T-helper 1 cell (primary cell): ENCODE measurements at places on chromosomes 2 and 18.

DNA sequence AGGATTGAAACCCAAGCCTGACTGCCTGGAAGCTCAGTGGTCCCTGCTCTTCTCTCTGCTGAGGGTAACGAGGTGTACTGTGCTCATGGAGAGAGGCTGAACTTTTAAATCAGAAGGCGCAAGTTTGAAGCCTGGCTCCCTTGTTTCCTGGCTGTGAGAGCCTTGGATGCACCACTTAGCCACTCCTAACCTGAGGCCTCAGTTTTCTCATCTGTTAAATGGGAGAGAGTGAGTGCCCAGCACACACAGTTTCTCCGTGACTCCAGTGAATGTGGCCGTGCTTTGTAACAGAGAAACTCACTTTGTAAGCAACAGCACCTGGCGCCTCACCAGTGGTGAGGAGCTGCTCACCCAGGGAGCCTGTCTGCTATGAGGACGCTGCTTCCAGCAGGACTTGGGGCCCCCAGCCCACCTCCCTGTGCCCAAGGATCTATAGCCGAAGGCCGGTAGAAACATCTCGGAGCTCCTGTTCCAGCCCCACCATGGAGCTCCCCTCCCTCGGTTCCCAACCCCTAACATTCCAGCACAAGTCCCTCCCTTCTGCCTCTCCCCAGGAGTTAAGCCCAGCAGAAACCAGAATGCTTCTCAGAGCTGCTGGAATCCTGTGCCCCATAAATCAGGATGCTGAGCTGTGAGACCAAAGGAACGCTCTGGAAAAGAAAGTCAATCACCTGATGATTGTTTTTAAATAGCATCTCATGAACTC is 20.3 kb upstream of the KCNK3 start:
- no peak for DNase-seq

- DNase-seq, result no peak
Observed at GRCh38 chr2:144774809-144775208, 254.9 kb upstream of the ZEB2 start.

- DNase-seq, result no peak
Observed at GRCh38 chr2:212535996-212536816, 2.4 kb downstream of the ERBB4 start.

GRCh38 chr2:112053917-112054846 is 887 bp upstream of the TMEM87B start:
- peak; percentile 96 for DNase-seq

DNA sequence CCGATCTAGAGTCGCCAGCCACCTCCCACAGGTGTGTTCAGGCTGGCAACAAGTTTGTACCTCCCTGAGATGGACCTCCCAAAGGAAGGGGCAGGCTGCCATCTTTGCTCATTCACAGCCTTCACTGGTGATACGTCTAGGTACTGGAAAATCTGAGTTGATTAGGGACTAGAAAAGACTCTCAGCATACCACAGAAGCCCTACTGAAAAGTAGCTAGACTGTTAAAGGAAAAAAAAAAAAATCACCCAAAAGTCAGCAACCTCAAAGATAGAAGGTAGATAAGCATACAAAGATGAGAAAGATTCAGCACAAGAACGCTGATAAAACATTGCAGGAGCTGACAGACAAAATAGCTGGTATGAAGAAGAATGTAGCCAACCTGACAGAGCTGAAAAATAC is 128.6 kb upstream of the WDR75 start:
- no peak for DNase-seq

DNA sequence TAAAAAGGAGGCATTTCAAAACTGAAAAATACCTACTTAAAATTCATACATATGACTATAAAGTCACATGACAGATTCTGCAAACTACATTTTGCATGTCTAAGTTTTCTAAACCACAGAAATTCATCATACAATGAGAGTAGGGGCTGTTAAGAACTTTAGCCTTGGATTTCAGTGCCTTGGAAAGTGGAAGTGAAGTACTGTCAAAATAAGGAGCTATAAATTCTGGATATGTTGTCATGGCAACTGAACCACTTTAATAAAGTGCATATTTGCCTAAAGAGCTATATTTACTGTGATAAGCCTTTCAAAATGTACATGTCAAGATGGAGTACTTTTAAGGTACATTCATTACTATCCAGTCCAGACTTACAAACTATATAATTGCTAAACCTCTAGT is 227.1 kb downstream of the RAB3GAP1 start:
- no peak for DNase-seq

DNA sequence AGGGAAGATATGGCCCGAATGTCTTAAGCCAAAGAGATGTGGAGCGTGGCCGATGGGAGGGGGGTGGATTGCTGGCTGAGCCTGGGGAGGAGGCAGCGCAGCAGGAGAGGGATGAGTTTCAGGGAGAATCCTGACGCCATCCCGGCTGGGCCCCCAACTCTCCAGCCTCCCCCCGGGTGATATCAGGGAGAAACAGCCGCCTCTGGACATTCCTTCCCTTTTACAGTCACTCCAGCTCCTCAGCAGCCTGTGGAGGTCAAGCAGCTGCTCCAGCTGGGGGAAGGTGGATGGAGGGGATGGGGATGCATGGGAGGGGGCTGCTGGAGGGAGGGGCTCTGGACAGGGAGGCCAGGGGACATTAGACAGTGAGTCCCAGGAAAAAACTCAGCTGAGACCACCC is 9.5 kb upstream of the DES start:
- DNase-seq, result no peak

DNA sequence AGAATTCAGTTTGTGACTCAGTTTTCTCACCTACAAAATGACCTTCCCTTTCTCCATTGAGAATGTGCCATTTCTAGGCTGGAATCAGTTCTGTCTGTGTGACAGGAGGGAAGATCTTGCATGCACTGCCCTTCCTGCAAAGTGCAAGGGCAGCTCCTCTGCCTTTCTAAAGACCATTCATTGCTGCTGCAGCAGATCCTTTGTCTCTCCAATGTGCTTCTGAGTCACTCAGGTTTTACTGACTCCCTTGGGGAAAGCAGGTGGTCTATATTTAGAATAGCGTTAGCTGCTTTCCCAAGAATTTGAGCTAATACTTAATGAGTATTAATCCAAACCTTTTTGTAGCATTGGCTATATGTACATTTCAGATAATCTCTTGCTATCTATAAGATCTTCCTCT is 62.5 kb downstream of the DAW1 start:
- no peak for DNase-seq

DNA sequence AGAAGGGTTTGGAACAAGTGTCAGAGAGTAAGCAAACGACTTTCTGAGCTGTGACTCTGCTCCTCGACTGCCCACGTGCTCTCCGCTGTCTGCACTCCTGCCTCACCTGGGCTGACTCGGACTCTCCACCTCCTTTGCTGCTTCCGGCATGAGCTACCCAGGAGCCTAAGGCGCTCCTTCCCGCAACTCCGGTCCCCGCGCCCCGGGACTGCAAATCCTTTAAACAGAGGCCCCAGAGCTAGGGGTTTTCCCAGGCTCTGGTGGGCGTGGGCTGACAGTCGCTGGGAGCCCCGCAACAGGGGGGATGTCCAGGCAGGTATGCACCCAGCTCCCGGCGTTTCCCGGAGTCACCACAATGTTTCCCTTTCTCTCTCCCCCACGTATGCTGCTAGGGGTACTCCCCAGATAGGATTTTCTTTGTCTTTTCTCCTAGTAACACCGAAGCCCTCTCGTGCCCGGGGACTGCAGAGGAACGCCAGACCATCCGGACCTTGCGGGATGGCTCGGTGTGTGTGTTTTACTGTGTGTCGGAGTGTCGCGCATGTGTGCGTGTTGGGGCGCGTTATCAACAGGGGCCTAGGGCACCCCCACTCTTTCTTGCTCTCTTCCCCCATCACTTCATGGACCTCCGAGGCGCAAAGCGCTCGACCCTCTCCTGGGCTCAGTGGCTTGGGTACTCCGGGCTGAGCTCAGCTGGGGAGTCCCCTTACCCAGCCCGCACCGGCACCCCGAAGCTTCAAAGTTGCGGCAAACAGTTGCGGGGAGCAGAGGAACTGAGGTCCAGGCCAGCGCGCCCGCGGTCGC is 691 bp upstream of the THSD7B start:
- DNase-seq, result no peak

GRCh38 chr2:65576861-65577601 is 144.6 kb upstream of the SPRED2 start:
- DNase-seq, result no peak

DNA sequence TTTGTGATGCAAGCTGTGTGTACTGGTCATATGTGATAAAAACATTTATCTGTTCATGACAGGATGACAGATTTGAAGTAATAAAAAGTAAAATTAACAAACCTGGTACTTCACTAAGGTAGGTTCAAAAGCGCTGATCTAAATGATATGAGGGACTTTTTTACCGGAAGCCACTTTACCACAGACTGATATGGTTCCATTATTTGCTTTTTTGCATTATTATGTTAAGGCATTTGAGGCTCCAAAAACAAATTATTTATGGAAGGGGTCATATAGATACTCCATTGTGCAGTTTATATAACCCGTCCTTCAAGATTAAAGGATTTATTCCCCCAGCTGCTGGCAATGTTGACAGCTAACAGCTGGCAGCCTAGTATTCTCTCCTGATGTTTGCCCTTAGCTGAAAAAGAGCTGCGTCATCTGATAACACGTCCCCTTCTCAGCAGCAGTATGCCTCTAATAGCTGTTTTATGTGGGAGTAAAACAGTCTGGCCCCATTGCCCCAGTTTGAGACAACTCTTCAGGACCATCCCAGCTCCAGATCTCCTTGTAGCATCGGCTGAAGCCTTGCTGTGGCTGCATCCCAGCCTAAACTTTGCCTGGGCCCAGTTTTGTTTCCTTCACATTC is 84.8 kb upstream of the XIRP2 start:
- no peak for DNase-seq

- DNase-seq, result no peak
Observed at GRCh38 chr2:108641756-108642155, 77.5 kb upstream of the RANBP2 start.

DNA sequence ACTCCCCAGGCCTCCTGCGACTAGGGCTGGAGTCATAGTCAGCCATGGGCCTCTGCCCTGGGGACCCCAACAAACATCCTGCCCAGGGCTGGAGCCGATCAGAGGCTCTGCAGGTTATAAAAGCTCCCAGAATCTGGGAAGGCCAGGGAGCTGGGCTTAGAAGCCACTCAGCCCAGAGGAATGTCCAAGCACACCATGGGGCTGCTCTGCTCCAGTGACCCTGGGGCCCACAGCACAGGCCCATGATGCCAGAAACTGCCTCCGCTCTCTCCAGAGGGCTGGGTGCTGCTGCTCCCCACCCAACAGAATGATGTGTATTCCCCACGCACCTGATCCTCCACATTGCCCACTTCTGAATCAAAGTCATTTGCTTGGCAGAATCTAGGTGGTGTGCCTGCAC is 88.5 kb downstream of the ARMC9 start:
- no peak for DNase-seq

- DNase-seq, result no peak
Observed at GRCh38 chr2:207202645-207203044, 36.9 kb upstream of the KLF7 start.

GRCh38 chr2:186058614-186059013 is 320.0 kb downstream of the FSIP2 start:
- DNase-seq, result no peak

DNA sequence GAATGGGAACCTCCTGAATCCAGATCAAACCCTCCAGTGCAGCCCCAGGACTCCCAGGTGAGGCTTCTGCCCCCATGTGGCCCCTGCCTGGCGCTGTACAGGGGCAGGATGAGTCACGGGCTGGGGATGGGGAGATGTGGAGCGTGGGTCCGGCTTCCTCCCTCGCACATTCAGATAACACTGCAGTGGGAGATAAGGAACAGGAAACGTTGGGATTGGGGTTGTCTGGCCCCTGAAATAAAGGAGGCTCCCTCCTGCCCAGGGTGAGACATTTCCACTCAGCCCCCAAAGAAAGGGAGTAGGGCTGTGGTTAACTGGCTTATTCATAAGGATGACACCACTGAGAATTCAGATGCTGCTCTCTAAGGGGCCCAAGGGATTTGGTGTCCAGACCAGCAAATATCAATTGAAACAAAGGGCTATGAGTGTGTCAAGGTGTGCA is 30.7 kb downstream of the IGFBP5 start:
- no peak for DNase-seq

GRCh38 chr2:216740557-216741222 is 45.3 kb upstream of the IGFBP5 start:
- no peak for DNase-seq

GRCh38 chr18:74154716-74155115 is 6.4 kb downstream of the TIMM21 start:
- DNase-seq, result no peak

- no peak for DNase-seq
Observed at GRCh38 chr18:12608301-12608700, 49.6 kb downstream of the SPIRE1 start.

- DNase-seq, result no peak
Observed at GRCh38 chr2:54310311-54310710, 54.3 kb upstream of the TSPYL6 start.

DNA sequence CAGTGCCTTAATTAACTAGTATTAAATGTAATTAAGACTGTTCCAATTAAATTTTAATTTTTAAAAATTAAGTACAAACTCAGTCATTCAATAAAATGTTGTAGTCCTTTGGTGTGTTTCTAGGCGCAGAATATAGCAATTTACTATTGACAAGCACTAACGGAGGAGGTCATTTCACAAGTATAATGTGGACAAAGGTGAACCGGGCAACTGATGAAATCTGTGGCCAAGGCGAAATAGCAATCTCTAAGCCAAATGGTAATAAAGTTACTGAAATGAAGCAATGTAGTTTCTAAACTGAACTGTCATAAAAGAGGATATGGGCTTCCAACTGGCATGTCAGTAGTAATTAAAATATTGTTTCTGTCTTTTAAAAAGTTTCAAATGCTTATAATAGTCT is 27.5 kb downstream of the FIGN start:
- no peak for DNase-seq

DNA sequence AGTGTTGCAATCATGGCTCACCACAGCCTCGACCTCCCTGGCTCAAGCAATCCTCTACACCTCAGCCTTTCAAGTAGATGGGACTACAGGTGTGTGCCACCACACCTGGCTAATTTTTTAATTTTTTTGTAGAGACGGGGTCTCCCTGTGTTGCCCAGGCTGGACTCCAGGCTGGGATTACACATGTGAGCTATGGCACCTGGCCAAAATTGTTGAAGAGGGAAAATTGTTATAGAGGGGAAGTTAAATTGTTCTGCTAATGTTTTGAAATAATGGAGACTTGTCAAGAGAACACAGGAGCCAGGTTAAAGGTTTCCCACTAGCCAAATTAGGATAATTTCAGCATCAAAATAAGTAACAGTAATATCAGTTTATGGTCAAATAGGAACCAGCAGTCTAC is 25.1 kb downstream of the PPIG start:
- DNase-seq, result no peak

- DNase-seq, result no peak
Observed at GRCh38 chr2:64770137-64770780, 116.5 kb upstream of the SERTAD2 start.

- DNase-seq, result no peak
Observed at GRCh38 chr2:149167001-149167780, 128.7 kb downstream of the LYPD6B start.

GRCh38 chr2:66334237-66335029 is 100.5 kb upstream of the MEIS1 start:
- no peak for DNase-seq

GRCh38 chr2:72619626-72620025 is 206.2 kb downstream of the EXOC6B start:
- no peak for DNase-seq
